ENCODE measurements at places on chromosomes 12 and 14.

- H3K4me1 ChIP-seq, result peaks cover 15% of the 10 kb centered on the region
- H3K27ac ChIP-seq, result peak overlapping the region; percentile 72
- H3K27me3 ChIP-seq, result no peaks in the 10 kb centered on the region
- H3K36me3 ChIP-seq, result peaks cover 52% of the 10 kb centered on the region
- no peak for DNase-seq
Observed at GRCh38 chr14:56299306-56299984, 181.2 kb downstream of the PELI2 start.

DNA sequence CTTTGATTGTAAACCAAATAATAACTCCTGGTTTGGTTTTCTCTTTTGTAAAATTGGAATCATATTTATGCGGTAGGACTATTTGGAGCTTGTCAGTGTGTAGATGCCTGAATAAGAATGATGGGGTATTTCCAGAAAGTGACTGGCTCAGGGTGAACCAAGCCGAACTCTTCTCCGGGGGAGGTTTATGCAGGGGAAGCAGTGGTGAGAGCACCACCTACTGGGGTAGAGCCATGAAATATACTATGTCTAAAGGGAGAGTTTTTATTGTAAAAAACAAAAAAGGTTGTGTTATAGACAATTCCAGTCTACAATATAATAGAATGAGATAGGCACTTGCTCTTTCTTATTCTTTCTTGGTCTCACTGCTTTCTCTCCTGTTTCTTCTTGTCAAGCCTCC is 222.9 kb upstream of the SLC16A7 start:
- no peaks in the 10 kb centered on the region for H3K36me3 ChIP-seq
- peak; percentile 11 for DNase-seq
- no peaks in the 10 kb centered on the region for H3K27me3 ChIP-seq
- H3K4me1 ChIP-seq, result no peaks in the 10 kb centered on the region
- peak overlapping the region; percentile 44 for H3K27ac ChIP-seq

DNA sequence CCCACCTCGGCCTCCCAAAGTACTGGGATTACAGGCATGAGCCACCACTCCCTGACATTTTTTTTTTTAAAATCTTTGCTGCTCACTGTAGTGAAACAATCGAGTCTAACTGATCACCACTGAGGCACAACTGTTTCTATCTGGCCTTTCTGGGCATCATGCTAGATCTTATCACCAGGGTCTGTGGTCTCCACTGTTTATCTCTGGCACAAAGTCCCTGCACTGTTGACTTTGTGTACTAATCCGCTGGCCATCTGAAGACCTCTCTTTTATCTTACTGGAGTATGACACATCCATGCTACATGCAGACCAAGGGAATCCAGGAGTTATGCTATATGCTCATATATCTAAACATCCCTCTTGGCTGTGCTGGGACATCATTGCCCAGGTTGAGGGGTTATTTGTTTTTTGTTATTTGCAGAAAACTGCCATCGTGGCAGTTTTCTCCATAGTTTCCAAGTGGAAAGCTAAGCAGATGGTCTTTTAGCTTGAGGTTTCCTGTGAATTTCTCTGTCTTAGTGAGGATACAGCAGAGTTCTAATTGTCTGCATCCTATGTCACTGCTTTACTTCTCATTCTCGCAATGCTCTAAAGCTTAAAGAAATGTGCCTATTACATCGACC is 456.9 kb downstream of the CCER1 start:
- no peaks in the 10 kb centered on the region for H3K4me1 ChIP-seq
- no peaks in the 10 kb centered on the region for H3K27me3 ChIP-seq
- H3K36me3 ChIP-seq, result no peaks in the 10 kb centered on the region
- no peak overlapping the region for H3K27ac ChIP-seq

GRCh38 chr12:28550757-28551704 is 360.8 kb downstream of the CCDC91 start:
- peak overlapping the region; percentile 91 for H3K27ac ChIP-seq
- H3K27me3 ChIP-seq, result no peaks in the 10 kb centered on the region
- no peak for DNase-seq
- H3K36me3 ChIP-seq, result no peaks in the 10 kb centered on the region
- no peaks in the 10 kb centered on the region for H3K4me1 ChIP-seq
- H3K4me3 ChIP-seq, result no peak overlapping the region

GRCh38 chr14:103905842-103906456 is 22.3 kb upstream of the TDRD9 start:
- peaks cover 15% of the 10 kb centered on the region for H3K36me3 ChIP-seq
- peaks cover 3% of the 10 kb centered on the region for H3K27me3 ChIP-seq
- no peak overlapping the region for H3K27ac ChIP-seq
- H3K4me3 ChIP-seq, result no peak overlapping the region

DNA sequence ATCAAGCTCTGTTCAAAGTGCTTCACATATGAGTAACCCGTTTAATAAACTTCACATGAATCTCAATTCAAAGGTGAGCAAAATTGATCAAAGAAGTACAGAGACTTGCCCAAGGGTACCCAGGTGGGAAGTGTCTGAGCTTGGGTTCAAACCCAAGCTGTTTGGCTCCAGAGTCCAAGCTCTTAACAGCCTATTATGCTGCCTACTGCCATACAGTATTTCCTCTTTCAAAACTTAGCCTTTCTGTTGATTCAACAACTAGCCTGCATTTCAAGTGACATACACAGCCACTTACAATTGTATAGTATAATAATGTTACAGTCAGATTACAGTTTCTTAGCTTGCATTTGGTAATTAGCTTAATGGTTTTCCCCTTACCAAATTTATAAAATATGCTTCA is 29.7 kb downstream of the FRMD6 start:
- no peak for DNase-seq
- peaks cover 15% of the 10 kb centered on the region for H3K4me1 ChIP-seq

DNA sequence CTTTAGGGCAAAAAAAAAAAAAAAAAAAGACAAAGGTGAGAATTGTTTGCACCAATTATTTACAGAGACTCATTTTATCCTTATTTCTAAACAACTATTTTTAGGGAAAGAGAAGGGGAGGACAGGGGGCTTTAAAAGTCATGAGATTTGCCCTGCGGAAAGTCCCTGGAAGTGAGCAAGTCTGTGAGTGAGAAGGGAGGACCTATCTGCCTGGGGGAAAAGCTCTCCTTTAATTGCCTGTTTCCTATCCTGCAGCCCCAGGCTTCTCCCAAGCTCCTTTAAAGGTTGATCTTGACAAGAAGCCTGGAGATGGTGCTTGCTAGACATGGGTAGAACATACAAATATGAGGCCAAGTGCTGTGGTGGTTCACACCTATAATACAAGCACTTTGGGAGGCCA is 8.3 kb upstream of the CHST11 start:
- no peaks in the 10 kb centered on the region for H3K36me3 ChIP-seq
- no peak overlapping the region for H3K4me3 ChIP-seq
- no peak for DNase-seq
- peaks cover 7% of the 10 kb centered on the region for H3K27me3 ChIP-seq
- H3K4me1 ChIP-seq, result peaks cover 13% of the 10 kb centered on the region
- H3K27ac ChIP-seq, result no peak overlapping the region

GRCh38 chr12:52245259-52245961 is 12.4 kb downstream of the KRT7 start:
- no peaks in the 10 kb centered on the region for H3K36me3 ChIP-seq
- H3K27ac ChIP-seq, result no peak overlapping the region
- peaks cover 42% of the 10 kb centered on the region for H3K27me3 ChIP-seq
- DNase-seq, result no peak

DNA sequence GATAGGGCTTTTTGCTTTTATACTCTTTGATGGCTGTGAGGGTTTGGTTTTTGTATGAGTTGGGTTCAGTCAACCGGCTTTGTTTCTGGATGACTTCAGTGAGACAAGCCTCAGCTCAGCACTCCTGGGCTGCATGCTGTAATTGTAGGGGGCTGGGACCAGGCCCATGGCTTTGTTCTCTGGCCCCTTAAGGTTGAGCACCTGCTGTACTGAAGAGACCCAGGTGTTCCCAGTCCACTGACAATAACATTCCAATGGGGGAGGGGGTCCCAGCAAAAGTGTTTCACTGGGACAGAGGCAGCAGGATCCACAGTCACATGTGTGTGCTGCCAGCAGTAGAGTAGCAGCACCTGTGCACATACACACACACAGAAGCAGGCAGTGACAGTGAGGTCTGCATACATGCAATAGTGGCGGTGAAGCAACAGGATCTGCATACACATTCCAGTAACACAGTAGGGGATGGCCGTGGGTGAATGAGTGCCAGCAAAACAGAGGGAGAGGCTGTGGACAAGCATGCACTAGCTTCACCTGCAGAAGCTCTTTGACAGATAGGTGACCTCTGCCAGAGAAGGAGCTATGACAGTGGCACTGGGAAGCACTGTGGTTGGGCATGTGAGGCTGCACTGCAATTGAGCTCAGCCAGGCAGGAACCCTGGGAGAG is 240.4 kb downstream of the ASCL1 start:
- H3K36me3 ChIP-seq, result no peaks in the 10 kb centered on the region
- H3K4me1 ChIP-seq, result no peaks in the 10 kb centered on the region
- H3K27me3 ChIP-seq, result peaks cover 7% of the 10 kb centered on the region
- H3K27ac ChIP-seq, result no peak overlapping the region
- H3K4me3 ChIP-seq, result no peak overlapping the region

DNA sequence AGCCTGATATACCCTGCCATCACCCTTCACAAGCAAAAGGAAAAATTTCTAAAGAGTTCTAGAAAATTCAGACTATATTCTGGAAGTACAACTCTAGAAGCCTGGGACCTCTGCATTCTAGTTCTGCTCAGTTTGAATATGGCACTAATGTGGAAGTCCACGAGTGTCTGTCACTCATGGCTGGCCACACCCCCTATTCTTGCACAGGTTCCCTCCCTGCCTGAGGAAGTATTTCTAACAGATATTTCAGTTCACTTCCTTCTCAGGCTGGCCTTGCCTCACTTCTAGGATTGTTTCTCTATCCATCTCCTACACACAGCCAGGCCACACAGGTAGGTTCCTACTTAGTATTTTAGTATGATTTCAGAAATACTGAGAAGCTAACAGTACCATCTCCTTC is 67.4 kb downstream of the PHLDA1 start:
- H3K27me3 ChIP-seq, result peaks cover 8% of the 10 kb centered on the region
- no peak overlapping the region for H3K4me3 ChIP-seq
- H3K36me3 ChIP-seq, result no peaks in the 10 kb centered on the region
- DNase-seq, result no peak
- peak overlapping the region; percentile 31 for H3K27ac ChIP-seq
- H3K4me1 ChIP-seq, result peaks cover 54% of the 10 kb centered on the region

DNA sequence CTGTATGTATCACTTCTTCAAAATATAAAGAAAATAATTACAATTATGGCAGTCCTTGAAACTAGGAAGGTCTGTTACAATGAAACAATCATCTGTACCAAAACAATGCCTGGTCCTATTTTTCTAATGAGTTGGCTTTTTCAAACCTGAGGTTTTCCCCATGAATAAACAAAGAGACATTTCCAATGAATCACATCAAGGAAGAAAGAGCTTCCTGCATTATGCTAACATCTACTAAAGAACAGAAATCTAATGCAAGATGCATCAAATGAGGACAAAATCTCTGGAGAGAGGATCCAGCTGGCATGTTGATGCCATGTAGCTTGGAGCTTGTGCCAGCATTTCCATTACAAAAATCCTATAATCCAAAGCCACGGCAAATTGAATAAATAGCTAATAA is 29.3 kb downstream of the NIN start:
- peaks cover 45% of the 10 kb centered on the region for H3K36me3 ChIP-seq
- H3K27me3 ChIP-seq, result no peaks in the 10 kb centered on the region
- no peak for DNase-seq

- no peaks in the 10 kb centered on the region for H3K27me3 ChIP-seq
- no peak overlapping the region for H3K4me3 ChIP-seq
- H3K36me3 ChIP-seq, result no peaks in the 10 kb centered on the region
- peaks cover 6% of the 10 kb centered on the region for H3K4me1 ChIP-seq
Observed at GRCh38 chr12:90621927-90622326, 333.0 kb downstream of the CCER1 start.

DNA sequence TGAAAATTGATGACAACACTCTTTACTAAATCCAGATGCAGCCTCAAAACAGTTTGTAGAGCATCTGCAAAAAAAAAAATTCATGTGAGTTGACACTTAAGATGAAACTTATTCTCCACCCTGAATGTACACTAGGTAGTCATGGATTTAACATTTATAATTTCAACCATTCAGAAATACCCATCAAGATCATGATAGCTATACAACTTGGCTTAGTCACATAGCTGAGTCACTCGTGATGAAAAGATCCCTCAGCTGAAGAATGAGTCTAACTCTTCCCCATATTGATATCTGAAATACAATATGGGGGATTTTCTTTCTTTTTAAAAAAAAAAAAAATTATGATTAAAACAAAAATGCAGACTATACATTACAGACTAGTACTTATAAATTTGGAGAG is 104.8 kb upstream of the PLEKHG7 start:
- H3K27me3 ChIP-seq, result peaks cover 4% of the 10 kb centered on the region
- DNase-seq, result no peak
- H3K4me1 ChIP-seq, result peaks cover 5% of the 10 kb centered on the region
- no peak overlapping the region for H3K27ac ChIP-seq

DNA sequence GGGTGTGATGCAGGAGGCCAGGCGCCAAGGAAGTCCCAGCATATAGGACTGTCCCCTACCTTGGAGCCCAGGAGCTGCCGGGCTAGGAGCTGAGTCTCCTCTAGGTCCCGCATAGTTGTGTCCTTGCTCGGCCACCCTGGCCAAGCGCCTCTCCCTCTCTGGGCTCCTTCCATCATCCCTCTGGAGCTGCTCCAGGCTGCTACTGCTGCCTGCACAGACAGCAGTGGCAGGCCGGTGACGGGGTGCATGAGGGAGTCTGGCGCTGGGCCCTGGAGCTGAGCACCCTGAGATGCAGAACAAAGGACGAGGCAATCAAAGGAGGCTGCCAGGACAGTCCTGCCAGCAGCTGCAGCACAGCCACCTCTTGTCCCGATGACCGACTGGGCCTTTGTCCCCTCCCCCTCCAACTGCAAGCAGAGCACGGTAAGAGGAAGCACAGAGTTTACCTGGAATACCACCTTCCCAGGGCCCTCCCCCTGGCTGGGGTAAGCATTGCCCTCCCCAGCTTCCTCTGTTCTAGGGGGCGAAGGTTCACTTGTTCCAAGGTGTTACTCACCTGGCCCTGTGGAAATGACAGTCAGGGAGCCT is 10.4 kb downstream of the DTX1 start:
- DNase-seq, result no peak
- peaks cover 31% of the 10 kb centered on the region for H3K4me1 ChIP-seq
- H3K27me3 ChIP-seq, result peaks cover 52% of the 10 kb centered on the region
- no peak overlapping the region for H3K4me3 ChIP-seq

DNA sequence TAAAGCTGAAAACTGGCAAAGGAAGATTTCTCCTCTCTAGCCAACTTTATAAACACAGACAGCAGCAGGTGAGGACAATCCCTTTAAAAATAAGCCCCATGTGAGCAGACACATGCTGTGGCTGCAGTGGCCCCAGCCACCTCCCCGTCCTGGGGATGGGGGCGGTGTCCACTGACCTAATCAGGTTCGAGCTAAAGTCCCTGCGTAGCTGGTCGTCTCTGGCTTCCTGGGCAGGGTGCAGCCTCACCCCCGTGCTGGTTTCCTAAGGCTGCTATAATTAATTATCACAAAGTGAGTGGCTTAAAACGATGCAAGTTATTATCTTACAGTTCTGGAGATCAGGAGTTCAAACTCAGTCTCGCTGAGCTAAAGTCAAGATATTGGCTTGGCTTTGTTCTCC is 1.0 kb downstream of the BDKRB1 start:
- peaks cover 7% of the 10 kb centered on the region for H3K36me3 ChIP-seq
- H3K27ac ChIP-seq, result no peak overlapping the region
- H3K4me1 ChIP-seq, result peaks cover 5% of the 10 kb centered on the region
- DNase-seq, result no peak
- H3K4me3 ChIP-seq, result no peak overlapping the region
- peaks cover 29% of the 10 kb centered on the region for H3K27me3 ChIP-seq

Measured in nephron progenitor cell (in vitro differentiated cells).